ENCODE measurements at places on chromosomes 2 and 18.

DNA sequence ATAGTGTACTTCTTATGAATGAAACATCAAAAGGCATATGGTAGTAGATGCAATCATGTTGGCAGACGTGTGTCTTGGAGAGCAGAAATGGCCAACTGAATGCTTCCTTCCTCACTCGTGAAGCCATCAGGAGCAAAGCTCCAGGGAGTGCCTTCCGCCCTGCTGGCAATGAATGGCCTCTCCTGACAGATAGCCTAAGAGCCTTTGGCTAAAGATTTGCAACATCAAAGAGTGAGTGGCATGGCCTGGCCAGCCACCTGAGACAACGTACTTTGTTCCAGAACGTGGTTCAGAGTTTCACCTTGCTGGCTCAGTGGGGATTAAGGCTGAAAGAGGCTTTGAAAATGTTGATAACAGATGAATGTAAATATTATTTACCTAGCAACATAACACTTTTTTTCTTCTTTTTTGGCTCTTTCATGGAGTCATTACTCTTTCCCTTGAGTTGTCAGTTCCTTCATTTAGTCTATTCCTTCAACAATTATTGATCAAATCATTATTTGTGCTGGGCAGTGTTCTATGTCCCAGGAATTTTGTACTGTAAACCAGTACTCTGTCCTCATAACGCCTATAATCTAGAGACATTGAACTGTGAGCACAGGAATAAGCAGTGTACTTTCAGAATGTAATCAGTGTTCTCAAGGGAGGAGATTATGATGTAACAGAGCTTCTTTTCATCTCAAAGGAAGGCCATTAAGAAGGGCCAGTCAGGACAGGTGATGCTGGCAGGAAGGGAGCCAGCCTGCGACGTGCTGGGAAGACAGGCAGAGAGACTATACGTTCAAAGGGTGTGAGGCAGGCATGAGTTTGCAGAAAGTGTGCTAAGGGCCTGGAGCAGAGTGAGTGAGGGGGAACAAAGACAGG, 59.4 kb upstream of the SH3RF3 start:
- DNase-seq: no peak

DNA sequence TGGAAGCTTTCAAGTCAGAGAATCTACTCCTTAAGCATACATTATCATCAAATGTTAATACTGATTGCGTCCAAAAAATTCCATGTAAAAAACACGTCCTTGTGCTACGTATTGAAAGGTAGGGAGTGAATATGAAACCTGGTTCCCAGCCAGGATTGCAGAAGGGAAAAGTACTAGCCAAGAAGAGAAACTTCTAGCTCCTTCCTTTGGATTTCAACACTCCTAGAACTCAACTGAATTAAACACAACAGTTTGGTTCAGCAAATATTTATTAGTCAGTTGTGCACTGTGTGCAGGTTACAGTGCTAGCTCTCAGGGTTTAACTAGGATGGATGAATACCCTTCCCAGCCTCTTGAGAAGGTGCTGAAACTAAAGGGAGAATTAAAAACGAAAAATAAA, 33.9 kb upstream of the FHL2 start:
- no peak for DNase-seq

DNA sequence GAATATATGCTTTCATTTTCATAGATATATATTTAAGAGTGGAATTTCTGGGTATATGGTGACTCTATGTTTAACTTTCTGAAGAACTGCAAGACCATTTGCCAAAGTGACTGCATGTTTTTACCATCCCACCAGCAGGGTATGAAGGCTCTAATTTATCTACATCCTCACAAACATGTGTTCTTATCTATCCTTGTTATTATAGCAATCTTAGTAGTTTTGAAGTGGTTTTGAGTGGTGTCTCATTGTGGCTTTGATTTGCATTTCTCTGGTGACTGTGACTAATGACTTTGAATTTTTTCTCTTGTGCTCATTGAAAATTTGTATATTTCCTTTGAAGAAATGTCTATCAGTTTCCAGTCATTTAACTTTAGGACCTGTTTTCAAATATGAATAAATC, 310.2 kb upstream of the NRP2 start:
- no peak for DNase-seq

DNA sequence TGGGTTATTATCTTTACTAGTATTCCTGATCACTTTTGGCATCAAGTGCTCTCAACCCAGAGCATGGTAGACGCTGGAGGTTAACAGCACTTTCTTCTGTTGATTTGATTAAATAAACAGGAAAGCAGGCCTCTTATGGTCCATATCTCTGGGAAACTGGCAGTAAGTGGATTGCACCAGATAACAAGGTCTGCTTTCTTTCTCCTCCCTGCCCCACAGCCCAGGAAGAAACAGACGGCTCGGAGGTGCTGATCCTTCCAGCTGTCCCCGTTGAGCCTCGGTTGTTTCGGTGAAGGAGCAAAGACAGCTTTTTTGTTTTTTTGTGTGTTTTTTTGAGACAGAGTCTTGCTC, 100.8 kb upstream of the KCTD1 start:
- no peak for DNase-seq

GRCh38 chr2:237488901-237489860, 2.1 kb downstream of the MLPH start:
- DNase-seq: no peak

GRCh38 chr2:12169721-12170120, 423.3 kb downstream of the LPIN1 start:
- DNase-seq: no peak

DNA sequence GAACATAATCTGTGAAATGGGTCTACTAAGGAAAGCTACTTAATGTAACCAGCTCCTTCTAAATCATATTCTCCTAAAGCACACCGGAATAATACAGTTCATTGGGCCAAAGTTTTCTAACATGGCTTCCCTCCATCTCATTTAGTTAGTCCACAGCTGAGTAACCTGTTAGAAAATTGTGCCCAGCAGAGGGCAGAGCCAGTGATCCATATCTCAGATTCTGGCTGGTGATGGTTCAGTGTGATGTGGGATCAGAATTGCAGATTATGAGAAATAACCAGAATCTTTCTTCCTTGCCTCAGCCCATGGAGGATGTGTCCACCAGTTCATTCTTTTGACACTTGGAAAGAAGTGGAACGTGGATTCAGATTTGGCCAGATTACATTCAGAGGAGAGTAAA, 9.4 kb upstream of the CTLA4 start:
- DNase-seq: no peak

GRCh38 chr2:233768076-233768475, 8.0 kb downstream of the UGT1A1 start:
- no peak for DNase-seq

DNA sequence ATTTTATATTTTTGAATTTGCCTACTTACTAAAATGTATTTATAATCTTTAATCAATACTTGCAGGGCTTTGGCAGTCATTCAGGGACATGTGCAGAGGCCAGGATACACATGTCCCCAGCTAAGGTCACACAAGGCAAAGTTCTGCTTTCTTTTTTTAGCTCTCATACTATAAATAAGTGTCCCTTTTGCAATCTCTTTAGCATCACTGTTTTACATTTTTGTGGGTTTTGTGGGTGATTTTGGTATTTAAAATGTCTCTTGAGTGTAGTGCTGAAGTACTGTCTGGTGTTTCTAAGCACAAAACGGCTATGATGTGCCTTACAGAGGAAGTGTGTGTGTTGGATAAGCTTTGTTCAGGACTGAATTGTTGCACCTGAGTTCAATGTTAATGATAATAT, 309.0 kb upstream of the GULP1 start:
- DNase-seq: no peak

- no peak for DNase-seq
Observed at GRCh38 chr2:212766921-212767320, 228.3 kb upstream of the ERBB4 start.

DNA sequence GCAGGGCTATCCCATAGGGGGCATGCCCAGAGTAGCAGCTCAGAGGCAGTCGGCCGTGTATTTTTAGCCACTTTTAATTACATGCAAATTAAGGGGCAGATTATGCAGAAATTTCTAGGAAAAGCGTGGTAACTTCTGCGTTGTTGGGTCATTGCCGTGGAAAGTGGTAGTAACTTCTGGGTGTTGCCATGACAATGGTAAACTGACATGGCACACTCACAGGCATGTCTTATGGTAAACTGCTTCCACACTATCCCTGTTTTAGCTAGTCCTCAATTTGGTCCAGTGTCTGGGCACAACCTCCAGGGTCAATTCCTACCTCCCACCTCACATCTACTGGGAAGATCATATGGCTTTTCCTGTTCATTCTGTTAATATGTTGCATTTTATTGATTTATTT, 428.9 kb upstream of the FANCL start:
- no peak for DNase-seq

GRCh38 chr2:168529054-168529833, 73.2 kb downstream of the CERS6 start:
- DNase-seq: no peak

DNA sequence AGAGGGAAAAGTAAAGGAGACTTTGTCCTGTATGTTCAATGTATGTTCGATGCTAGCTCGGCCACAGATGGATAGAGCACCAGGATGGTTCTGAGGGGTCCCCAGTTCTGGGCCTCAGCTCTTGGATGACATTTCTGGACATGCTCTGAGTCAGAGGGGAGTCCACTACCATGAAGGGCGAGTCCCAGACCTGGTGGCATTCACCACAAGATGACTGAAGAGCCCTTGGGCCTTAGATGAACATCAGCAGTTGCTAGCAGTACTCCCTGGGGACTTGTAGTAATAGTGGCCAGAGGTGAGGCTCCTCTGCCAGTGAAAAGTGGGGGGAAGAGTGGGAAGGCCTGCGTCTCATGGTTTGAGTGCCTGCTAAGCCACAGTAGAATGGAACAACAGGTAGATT, 109.5 kb downstream of the GRB14 start:
- no peak for DNase-seq

- DNase-seq: no peak
Observed at GRCh38 chr2:100238471-100238870, 83.8 kb downstream of the LONRF2 start.

GRCh38 chr2:1683297-1683696, 61.0 kb downstream of the PXDN start:
- DNase-seq: no peak

DNA sequence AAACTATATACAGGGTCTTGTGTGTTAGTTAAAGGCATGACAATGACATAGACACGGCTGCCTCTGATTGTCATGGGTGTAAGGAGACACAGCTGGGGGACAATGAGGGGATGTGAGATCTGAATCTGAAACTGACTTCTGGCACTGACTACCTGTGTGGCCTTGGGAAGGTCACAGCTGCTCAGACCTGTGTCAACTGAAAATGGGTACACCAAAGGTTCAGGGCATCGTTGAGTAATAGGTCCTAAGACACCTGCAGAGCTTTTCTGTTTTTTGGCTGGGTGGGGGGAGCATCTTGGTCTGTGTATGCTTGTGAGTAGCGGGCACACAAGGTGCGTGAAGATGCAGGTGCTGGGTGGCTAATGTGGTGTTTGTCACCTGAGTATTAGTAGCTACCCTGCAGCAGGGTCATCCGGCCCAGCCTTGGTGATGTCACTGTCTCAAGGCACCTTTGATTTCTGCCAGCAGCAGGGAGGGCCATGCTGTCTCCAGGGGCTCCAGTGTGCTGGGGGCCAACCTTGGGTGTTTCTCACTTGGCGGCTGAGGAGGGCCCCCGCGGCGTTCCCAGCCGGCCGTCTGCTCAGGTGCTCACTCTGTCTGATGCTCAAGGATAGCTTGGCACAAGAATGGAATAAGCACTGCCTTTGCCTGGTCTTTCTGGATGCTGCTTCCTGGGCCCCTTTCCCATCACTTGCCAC, 53.1 kb upstream of the HS6ST1 start:
- DNase-seq: no peak

- no peak for DNase-seq
Observed at GRCh38 chr2:148565272-148565894, 79.2 kb upstream of the EPC2 start.

DNA sequence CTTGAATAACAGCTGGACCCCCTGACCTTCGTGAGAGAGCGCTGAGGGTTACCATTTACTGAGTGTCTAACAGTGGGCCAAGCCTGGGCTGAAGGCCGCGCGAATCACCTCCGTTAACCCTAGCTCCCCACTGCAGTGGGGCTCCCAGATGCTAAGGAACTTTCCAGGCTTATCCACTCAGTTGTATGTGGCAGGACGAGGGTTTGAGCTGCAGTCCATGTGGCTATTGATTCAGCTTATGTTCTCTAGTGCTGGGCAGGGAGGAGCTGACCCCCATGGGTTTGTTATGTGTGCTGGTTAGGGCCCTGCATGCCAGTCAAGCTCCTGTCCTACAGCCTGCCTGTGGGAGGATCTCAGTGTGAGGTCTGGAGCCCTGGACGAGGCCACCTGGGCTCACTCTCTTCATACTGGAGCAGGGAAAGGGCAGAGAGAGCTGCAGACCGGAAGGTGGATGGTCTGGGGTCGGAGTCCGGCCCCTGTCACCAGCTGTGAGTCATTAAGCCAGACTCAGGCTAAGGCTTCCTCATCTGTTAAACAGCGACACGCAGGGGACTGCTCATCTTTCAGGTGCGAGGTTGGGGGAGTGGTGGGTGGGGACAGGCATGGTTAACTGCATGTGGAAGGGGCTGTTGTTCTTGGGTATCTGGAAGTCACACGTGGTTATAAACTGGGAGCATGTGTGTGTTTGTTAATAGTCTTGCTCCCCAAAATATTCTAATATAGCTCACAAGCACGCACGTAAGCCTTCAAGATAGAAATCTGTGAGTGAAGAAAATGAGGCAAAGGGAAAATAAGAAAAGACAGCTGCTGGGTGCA, 6.6 kb downstream of the PSD4 start:
- no peak for DNase-seq

DNA sequence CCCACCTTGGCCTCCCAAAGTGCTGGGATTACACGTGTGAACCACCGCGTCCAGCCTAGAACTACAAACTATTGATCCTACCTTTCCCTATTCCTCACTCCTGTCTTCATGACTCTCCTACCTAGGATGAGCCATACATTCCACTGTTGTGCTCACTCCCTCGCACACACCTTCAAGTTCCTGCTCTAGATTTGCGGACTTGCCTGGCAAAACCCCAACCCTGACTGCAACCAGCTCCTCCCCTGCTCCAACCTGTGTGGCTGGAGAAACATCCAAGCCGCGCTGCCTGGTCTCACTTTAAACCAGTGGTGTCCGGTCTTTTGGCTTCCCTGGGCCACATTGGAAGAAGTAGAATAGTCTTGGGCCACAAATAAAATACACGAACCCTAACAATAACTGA, 5.0 kb upstream of the DNPEP start:
- DNase-seq: no peak

- no peak for DNase-seq
Observed at GRCh38 chr2:84209941-84210340, 249.1 kb downstream of the SUCLG1 start.

DNA sequence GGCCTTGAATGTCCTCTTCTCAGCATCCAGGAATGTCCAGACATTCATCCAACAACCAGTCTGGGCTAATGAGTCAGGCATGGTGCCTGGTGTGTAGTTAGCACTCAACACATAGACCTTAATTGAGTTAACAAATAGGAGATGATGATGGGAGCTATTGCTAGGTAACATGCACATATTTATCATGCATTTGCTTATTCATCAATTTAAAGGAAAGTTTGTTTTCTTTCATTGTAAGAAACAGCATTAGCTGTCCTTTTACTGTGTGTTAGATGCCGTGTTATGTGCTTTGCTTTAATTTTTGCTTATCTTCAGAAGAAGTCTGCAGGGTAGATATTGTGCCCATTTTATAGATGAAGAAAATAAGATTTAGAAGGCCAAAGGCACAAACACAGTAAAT, 43.2 kb downstream of the TSN start:
- no peak for DNase-seq

GRCh38 chr2:119158563-119159347, at the start of gene C1QL2:
Gene C1QL2, minus strand, starts transcription at chr2:119158751. Its CDS starts 482 bp downstream, at chr2:119158269.
- DNase-seq: no peak
